Naive thymus-derived CD4-positive, alpha-beta T cell (primary cell): ENCODE measurements at places on chromosomes 7 and 10. TPM values are rescaled to one million over a fixed set of nuclear protein-coding genes. Genes with fewer than 3 reads are reported as not detected.

Gene NKX1-2
- not detected for polyA plus RNA-seq

- no peak for DNase-seq
These were observed 63.5 kb upstream of the C1GALT1 start for GRCh38 chr7:7118822-7119221.

GRCh38 chr10:61902445-61903220 is 1.1 kb downstream of the ARID5B start:
- peak; percentile 90 for DNase-seq

DNA sequence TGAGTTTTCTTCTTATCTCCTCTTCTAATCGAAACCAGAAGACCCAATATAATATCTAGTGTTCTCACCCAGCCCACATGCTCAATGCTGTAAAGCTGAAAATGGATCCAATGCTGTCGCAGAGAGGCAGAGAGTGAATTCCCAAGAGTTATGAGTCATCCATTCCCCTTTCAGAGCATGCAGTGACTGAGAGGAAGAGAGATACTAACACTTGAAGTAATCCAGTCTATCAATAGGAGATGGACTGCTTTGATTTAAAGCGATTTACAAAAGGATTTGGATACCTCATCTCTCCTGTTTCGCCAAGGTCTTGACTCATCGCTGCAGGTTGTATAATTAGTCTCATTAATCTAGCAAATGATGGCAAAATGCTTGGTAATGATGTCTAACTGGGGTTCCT is 41.5 kb upstream of the PRKCQ start:
- DNase-seq, result no peak

DNA sequence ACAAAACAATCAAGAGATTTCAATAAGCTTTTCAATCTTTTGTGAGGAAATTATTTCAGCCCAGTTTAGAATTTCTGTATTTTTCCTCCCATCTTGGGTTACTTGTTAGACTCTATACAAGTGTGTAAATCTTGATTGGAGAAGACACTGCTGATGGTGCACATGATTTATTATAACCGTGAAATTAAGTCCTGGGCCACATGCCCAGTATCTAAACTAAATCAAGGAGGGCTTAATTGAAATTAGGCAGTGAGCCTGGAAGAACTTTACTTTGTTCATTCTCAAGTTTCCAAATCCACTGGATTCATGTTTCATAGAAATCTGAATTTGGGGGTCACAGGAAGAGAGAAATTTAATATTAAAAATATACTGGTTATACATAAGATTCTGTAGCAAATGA is 44.5 kb downstream of the CSTF2T start:
- no peak for DNase-seq

DNA sequence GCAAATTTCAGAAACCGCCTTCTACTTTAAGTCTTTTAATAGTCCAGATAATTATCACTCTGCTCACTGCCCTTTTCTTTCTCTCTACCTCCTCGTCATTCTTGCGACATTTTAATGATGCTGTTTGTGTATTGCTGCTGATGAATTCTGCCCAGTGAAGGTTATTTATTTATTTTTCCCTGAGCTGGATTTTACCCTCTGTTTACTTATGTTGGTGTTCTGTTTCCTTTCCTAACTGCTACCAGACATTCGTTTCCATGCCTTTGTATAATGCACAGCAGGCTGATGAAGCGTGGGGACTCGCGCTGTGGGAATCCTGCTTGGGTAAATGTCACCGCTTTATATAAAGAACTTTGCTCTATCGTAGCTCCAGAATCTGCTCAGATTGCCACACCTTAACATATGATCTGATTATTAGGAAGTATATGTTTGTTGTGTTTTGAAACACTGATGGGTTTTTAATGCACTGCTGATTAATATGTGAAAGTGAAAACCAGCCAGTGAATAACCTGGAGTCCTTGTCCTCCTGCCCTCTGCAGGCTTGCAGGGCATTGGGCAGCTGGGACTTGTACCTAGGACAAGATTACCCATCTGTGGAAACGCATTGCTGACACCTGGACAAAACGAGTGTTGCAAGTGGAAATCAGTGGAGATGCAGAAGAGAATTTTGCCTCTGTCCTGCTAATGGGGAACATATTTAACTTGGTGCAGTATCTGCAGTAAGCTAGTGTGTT is 291.5 kb downstream of the SDK1 start:
- no peak for DNase-seq

DNA sequence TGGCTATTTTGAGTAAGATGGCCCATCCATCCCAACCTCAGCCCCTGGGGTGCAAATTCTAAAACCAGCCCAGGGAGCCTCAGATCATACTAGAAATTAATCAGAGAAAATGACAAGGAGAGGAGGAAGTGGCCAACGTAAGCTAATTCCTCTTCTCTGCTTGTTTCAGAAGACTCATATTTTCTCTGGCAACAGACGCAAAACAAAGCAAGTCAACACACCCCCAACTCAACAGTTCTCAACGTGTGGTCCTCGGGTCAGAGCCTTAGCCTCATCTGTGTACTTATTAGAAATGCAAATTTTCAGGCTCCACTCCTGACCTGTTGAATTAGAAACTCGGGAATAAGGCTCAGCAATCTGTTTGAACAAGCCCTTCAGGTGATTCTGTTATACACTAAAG is 413.9 kb upstream of the AUTS2 start:
- DNase-seq, result no peak
